Cortex of kidney (tissue), 1 donor: ENCODE measurements at places on chromosomes 7 and 10.

- DNase-seq: no peak
Measured at GRCh38 chr10:7795605-7796004, 7.6 kb downstream of the ATP5F1C start.

DNA sequence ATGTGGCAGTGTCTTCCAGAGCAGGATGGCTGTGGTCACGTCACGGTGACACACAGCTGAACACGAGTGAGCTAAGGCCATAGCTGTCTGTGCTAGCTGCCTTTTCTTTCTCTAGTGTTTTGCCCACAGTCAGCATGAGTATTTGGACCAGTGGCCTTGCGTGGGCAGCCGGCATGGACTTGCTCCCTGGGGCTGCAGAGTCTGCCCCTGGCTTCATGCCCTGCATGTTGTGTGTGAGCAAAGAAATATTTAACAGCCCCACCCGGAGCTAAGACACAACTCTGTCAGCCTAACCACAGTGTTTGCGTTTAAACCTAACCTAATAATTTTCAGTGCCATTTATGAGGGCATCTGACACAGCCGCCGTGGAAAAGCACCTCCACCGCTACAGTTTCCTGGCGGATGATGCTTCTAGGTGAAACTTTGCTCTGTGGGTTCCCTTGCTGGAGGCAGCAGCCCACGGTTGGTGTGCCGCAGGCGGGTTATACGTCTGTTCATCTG is 14.6 kb downstream of the CHST12 start:
- no peak for DNase-seq

- DNase-seq: no peak
Measured at GRCh38 chr10:30151581-30152389, 92.4 kb upstream of the JCAD start.

DNA sequence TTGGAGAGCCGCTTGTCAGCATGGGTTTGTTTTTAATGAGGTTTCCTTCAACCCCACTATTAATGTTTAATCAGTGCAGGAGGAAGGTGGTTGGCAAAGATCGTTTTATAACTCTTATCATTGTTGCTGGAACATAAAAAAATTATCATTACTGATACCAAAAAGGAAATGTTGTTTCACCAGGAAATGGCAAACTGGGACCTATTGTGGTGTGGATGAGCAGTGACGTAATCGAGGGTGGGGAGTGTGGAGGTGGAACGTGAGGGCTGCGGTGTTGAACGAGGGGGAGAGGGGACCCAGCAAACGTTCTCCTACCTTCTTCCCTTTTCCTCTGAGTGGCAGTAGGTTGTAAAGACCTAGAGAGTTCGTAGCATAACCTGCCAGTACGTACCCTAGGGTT is 71.9 kb upstream of the TOMM7 start:
- DNase-seq: no peak

- no peak for DNase-seq
Measured at GRCh38 chr10:2761311-2761710, 306.0 kb upstream of the PFKP start.

DNA sequence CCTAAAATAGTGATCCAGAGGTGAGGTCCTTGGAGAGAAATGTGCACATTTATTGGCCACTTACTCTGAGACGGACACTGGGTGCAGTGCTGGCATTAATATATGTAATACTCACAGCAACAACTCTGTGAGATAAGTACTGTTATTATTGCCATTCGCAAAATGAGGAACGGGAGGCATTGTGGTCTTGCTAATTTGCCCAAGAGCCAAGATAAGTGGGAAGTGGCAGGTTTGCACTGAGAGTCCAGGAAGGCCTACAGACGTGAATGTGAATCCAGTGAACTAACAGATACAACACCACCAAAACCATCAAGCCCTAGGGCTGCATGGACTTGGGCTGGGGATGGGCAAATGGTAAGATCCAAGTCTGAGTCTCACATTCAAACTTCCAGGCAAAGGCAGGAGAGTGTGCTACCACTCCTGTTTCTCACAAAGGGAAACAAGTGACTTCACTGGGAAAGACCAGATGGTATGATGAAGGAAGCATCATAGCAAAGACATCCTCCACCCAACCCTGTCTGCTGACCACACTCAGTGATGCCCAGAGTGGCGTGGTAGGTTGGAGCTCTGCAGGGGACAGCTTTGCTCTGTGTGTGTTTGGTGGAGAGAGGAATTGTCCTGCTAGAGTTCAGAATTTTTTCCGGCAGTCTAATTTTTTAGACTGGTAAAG is 19.2 kb downstream of the TMEM273 start:
- no peak for DNase-seq

- DNase-seq: no peak
Measured at GRCh38 chr7:108492742-108493141, 33.2 kb downstream of the PNPLA8 start.
